ENCODE measurements at places on chromosomes 12 and 14.

DNA sequence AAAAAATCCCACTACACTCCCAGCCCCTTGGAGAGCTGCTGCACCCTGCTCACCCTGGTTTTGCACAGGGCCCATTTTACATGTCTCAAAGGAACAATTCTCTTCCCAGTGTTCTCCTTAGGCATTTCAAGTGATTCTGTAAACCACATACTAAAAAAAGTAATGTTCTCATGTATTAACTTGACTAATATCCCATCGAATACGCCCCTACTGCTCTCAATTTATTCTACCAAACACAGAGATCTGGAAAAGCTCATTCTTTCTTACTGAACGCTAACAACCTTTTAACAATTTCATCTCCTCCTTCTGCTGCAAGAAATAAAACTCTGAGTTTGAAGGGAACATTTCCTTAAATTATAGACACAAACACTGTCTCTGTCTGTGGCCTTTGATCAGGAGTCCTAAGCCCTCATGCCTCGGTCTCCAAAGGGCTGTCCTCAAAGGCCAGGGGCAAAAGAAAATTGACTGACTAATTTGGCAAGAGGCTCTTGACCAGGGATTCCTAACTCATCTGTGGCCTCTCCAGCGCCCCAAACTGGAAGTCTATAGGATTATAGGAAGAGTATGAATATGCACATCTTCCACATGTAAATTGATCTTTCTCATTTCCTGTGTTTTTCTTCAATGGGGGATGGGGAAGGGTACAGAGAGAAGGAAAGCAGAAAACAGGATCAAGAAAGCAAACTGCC lies 17.1 kb upstream of the TSPAN11 start:
- DNase-seq: no peak

- no peak for DNase-seq
These were observed 14.0 kb upstream of the KCNH3 start for GRCh38 chr12:49524660-49525324.

- DNase-seq: peak; percentile 13
These were observed 13.4 kb downstream of the ASB2 start for GRCh38 chr14:93962701-93963601.

GRCh38 chr14:31508135-31508534 lies 20.3 kb upstream of the GPR33 start:
- DNase-seq: no peak

DNA sequence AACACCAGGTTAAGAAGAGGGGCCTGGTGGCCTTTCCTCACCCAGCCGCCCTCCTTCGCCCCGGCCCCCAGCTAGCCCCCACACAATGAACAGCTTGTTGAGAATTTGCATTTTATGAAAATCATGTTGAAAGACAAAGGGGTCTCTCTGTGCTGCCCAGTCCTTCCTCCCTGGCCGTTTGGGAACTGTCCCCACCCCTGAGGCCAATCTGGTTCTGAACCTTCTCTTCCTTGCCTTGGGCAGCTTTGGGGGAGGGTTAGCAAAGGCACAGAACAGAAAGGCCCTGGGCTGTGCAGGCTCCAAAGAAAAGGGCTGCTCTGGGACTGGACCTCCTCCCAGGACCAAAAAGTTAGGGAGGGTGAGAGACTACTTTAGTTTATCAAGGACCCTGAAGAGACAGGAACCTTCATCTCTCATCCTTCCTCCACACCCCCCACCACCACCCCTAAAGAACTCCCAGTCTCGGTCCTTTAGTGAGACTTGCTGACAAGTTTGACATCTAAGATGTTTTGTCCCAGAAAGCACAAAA lies 1.3 kb downstream of the TAMALIN start:
- no peak for DNase-seq

DNA sequence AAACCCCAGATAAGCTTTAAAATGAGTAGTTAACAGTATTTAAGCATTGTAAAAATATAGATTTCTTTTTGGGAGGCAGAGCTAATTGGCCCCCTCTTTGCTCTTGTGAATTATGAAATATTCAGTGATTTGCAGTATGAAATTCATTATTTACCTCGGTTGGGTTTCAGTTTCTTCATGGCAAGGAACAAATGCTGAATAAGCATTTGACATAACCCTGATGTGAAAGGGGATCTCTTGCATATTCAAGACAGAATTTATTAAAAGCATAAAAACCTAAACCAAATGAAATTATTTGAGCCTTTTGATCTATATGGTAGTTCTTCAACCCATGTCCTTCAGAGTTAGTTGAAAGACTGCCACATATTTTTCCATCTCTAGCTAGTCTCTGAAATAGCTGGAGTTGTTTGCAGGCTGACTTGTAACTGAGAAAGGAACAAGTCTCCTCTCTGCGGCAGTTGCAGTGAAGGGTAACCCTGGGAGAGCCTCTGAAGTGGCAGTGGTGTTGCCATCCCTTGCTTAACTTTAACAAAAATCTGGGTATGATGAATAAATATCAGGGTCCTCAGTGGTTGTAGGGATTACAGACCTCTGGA lies 690 bp downstream of the AKAP6 start:
- DNase-seq: no peak

DNA sequence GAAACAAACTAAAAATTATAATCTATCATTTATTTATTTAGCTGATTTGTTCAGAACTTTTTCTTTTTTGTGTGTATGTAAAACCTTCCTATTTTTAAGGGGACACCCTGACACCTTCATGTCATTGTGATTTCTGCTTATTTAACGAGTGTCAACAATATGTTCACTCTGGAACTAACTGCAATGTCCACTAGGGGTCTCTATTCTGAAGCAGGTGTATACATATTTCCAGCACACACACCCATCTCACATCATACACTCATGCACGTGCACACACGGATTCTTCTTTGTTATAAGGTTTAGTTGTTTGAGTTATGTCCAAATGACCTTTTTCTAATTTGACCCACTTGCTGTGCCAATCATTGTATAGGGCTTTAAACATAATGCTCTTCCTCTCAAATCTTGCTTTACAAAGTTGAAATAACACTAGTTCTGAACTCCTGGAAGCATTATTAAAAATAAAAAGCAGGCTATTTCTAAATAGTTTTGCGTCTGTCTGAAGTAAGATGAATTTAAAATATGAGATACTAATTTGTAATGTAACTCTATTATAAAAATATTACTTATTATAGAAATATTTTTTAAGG lies 15.5 kb downstream of the E2F7 start:
- peak; percentile 63 for DNase-seq

GRCh38 chr14:54209511-54210250 lies 187.1 kb upstream of the CDKN3 start:
- DNase-seq: no peak

- no peak for DNase-seq
These were observed 44.9 kb downstream of the ATP2B1 start for GRCh38 chr12:89663577-89664357.

- no peak for DNase-seq
These were observed 724 bp upstream of the CS start for GRCh38 chr12:56300644-56301464.

DNA sequence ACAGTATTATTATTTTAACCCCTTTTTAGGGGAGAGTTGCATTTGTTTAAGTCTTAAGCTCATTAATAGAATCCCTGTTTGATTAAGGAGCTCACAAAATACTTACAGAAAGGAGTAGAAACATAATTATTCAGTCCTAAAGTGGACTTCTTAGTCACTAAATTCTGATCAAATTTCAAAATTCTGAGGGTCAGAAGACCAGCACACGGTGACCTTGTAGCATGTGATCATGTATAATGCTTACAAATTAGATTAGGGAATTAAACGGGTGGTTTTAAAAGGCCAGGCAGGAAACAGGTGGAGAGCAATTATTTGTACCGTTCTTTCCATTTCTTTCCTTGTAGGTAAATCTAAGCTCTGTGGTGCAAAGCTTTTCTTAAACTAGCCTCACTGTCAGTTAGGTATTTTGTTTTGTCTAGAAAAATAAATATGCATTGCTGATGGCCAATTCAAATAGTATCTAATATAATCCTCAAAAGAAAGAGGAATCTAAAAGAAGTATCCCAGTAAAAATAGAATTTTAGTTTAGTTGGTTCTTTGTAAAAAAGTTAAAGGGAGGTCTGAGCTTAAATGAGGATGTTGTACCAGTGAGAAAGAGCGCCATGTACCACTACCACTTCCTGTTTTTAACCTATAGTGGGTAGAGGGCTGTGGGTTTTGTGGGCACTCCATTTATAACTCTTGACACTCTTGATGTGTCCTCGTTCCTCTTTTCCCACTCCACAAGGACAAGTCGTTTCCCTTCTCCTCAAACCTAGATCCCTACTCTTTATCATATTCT lies 51.1 kb downstream of the SLC38A1 start:
- DNase-seq: no peak

DNA sequence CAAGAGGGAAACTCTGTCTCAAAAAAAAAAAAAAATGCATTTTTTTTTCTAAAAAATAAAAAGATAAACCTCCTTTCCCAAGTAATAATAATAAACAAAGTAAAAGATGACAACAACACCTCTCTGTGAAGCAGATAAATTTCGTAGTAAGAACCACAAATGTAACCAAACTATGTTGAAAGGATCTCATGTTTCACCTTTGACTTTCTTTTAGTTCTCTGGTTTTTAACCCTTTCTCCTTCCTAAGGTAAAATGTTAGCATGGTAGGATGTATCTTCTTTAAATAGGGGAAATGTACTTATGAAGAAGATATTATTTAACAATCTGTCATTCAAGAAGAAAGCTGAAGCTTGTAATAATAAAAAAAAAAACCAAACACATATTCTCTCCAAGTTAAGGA lies 1.8 kb upstream of the KLHL42 start:
- DNase-seq: no peak

DNA sequence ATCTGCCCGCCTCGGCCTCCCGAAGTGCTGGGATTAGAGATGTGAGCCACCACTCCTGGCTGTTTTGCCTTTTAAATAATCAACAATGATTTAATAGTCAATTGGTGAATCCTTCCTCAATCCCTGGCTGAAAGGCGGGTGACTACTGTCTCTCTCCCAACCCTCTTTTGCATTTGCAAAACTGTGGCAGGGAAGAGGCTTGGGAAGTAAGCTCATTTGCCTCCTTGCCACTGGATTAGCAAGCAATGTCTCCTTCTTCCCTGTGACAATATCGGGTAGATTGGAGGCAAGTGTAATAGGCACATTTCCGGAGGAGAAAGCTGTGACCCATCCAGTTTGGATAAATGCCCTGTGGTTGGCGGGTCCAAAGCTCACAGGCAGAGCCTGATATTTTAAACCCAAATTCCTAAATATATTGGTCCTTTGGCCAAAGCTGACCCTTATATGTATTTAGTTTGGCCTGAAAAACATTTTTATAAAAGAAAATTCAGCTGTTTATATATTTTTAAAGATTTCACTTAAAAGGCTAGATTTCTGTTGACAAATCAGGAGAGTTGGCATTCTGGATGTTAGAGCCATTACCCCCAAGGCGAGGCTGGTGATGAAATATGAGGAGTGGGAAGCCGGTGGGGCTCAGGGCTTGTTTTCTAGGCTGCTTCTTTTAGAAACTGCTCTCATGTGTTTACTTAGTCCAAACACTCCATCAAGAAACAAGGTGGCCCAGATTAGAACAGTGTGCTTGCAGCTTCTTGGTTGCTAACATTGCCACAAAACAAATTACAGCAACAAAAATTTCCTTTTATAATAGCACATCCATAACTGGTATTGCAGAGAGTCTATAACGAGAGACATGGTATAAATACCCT lies 646.9 kb upstream of the TMEM132C start:
- DNase-seq: no peak

- DNase-seq: no peak
These were observed 21.0 kb downstream of the RPGRIP1 start for GRCh38 chr14:21300892-21301291.

DNA sequence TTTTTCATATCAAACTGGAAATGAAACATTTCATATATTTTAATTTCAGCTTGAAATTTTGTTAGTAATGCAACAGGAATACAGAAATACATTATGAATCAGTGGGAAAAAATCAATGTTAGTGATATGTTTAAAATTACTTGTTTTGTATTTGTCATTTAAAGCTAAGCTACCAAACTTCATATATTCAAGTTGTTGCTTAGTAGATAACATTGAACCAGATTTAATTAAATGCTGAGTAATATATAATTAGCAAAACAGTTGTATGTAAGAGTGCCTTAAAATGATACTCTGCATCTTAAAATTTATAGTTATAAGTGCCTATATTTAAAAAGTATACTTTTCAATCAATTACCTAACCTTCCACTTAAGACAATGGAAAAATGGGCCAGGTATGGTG lies 5.0 kb downstream of the CHURC1 start:
- no peak for DNase-seq

DNA sequence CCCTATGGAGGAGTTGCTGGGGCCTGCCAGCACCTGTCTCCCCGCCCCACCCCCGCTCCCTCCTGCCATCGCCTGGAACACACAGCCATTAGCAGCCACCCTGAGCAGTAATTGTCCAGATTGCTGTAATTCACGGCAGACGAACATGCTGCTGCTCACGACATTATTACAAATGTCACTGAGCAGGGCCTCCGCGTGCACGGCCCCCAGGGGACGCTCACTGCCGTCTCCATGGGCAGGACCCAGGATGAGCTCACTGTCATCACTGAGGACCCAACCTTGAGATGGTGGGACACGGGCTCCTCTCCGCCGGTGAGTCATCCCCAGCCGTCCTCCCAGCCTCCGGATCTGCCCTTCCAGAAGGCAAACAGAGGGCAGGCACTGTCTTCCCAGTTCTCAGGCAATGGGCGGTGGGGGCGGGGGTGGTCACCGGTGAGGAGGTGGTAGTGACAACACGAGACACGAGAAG lies 100.4 kb downstream of the RFLNA start:
- no peak for DNase-seq

Data from HEK293T (cell line).